Substantia nigra (tissue), 51 donors: ENCODE measurements at places on chromosomes 5 and 9.

DNA sequence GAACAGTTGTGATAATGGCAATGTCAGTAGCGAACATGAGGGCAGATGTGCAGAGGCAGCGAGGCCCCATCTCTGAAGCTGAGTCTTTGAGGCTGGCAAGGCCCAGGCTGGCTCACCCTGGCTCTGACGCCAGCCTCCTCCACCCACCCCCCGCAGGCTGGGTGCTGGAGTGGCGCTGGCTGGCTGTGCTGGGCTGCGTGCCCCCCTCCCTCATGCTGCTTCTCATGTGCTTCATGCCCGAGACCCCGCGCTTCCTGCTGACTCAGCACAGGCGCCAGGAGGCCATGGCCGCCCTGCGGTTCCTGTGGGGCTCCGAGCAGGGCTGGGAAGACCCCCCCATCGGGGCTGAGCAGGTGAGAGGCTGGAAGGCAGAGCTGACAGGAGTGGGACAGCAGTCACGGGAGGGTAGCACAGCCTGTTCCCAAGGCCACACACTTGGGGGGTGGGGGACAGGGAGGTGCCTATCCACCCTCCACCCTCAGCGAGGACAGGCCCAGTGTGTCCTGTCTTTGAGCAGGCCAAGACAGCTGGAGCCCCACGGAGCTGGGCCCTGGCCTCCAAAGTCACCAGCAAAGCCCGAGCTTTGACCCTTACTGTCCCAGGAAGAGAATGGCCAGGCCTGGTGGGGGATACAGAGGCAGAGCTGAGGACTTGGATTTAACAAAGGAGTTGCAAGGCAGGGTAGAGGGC is 5.6 kb downstream of the SLC2A8 start:
- no peak for DNase-seq

- DNase-seq = no peak
Observed at GRCh38 chr9:132792547-132792946, 85.5 kb downstream of the AK8 start.

GRCh38 chr5:106397700-106398099 is 1273.0 kb downstream of the EFNA5 start:
- DNase-seq = no peak

DNA sequence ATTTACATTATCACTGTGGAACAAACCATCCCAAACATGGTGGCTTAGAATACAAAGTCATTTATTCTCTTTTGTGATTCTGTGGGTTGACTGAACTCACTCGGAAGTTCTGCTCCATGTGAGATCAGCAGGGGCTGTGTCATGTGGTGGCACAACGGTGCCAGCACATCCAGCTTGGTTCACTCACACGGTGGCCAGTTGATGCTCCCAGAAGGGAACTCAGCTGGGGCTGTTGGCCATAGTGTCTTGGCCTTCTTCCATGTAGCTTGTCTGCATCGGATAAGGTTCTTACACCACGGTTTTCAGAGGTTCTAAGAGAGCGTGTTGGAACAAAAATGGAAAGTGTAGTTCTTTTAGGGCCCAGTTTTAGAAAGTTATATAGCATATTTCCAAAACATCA is 312.7 kb downstream of the DMRT2 start:
- no peak for DNase-seq

DNA sequence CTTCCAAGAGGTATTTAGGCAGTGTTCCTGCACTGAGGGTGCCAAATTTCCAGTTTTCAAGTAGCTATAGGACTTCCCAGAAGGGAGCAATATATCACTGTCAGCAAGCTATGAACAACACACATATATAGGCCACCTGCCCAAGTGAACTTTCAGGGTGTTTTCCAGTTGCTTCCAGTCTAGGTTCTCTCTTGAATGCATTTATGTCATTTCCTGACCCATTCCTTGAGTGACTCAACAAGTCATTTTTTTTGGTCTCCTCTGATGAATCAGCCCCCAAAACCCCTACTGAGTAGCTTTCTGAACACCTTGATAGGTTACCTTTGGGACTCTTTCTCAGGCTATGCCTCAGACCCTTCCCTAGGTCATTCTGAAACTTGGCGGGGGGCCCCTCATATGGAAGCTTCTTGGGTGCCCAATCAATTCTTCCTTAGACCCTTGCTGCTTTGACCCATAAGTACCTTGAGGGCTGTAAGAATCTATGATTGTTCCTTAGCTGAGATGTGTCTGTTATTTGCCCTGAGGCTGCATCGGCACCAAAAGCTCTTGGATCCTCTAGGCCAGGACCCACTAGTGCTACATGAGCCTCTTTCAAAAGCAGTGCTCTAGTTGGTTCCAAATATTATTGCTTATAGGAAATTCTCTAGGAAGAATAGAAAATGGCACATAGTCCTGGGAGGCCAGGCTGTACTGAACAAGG is 12.4 kb downstream of the DNAJB5 start:
- no peak for DNase-seq

DNA sequence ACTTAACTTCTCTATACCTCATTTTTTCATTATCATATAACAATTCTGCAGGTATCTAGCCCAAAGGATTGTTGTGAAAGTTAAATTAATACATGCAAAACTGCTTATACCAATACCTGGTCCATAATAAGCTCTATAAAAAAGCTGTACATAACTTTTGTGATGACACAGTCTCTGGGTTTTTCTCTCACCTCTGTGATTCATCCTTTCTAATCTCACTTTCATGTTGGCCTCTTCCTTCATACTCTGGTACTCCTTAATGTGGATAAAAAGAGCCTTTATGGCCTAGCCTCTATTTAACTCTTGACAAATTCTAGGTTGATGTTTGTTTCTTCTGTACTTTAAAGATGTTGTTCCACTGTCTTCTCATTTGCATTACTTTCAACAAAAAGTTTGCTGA is 162.9 kb upstream of the ACOT12 start:
- DNase-seq = no peak

- no peak for DNase-seq
Observed at GRCh38 chr5:150441813-150442698, 7.5 kb downstream of the RPS14 start.

- DNase-seq = no peak
Observed at GRCh38 chr9:117355542-117355941, 59.3 kb downstream of the ASTN2 start.

- no peak for DNase-seq
Observed at GRCh38 chr5:140607031-140607430, 25.9 kb downstream of the CD14 start.

DNA sequence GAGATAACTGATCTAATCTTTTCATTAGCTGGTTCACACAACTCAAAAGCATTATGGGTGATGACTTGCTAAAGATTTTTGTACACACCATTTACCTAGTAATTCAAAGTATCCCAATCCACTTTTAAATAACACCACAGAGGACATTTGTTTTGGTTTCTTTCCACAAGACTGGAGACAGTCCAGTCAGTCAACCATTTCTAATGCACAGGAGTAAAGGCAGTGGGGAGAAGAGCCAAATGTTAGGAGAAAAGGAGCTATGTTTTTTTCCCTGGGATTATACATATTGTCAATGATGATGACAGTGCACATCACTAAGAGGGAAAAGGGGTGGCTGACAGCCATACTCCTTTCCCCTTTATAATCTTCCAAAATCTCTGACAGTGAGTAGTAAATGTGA is 240.9 kb downstream of the GABRB2 start:
- no peak for DNase-seq

DNA sequence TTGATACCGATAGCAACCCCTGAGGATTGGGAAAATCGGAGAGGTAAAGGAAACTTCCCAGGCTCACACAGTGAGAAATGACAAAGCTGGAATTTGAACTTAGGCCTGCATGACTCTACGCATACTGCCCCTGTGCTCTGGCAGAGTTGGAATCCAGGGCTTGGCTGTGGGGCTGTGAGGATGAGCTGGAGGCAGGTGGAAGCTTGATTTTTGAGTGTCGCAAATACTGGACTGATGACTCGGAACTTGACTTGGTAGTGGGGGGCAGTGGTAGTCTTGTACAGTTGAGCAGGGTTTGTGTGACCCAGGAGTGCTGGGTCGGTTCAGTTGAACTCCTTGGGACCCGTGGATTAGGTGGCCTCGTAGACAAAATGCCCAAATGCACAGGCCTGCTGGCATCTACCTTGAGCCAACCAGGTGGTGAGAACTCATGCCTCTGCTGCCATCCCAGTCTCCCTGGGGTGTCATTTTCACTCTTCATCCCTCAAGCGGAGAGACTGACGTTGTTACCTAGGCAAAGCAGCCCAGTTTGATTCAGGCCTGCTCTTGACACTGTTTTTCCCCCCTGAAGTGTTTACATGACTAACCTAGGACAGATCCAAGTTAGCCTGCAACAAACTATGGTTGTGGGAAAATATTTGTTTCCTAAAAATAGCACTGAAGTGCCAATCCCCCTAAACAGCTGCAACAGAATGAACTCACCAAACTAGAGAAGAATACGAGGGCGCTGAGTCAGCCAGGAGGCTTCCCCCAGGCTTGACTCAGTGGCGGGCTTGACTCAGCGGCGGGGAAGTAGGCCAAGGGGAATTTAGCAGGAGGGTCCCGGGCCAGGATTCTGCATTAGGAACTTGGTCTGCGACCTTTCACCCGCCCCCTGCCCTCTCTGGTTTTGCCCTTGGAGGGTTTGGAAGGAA is 45.7 kb upstream of the ORM1 start:
- no peak for DNase-seq

DNA sequence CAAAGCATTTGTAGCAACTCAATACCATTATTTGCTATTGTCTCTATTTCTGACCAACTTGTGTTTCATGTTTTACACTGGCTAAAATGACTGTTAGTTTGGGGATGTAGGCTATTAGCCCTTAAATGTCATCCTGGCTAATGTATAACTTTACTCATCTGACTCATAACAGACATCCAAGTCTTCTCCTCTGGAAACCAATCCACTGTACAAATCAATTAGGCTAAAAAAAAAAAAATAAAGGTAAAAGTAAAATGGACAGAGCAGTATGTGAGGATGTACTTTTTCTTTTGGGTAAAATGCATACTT is 20.6 kb downstream of the MEGF9 start:
- no peak for DNase-seq

DNA sequence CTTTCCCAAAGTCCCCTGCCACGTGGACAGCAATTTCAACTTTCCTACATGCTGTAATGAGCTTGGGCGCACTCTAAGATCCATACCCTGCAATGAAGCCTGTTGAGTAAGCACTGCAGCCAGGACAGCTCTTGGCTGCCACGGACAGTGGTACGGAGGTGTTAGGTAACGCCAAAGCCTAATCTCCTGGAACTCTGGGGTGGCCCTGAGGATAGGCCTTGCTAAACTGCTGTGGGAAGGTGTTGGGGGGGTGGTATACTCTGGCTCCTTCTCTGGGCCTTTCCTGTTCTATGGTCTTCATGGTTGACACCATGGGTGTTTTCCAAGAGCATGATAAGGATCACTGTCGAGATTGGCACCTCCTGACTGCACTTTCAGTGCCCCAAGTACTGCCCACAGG is 66.4 kb upstream of the PITX1 start:
- no peak for DNase-seq

- no peak for DNase-seq
Observed at GRCh38 chr5:73823508-73823925, 197.5 kb downstream of the ARHGEF28 start.

DNA sequence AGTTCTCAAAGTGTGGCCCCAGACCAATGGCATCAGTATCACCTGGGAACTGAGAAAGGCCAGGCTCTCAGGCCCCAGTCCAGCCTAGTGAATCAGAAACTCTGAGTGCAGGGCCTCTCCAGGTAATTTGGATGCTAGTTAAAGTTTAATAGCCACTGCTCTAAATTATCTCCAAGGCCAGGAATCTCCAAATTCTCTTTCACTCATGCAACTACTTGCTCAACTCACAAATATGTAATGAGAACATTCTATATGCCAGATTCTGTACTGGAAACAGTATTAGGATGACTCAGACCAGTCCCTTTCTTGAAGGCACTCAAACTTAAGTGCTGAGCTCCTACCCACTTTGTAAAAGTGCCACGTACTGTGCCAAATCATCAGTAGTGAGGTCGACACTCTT is 84.6 kb downstream of the PAPPA start:
- DNase-seq = no peak

GRCh38 chr9:3873818-3874217 is 348.0 kb upstream of the RFX3 start:
- no peak for DNase-seq

- DNase-seq = no peak
Observed at GRCh38 chr5:103908336-103909080, 345.9 kb upstream of the NUDT12 start.

- DNase-seq = no peak
Observed at GRCh38 chr5:142800776-142801494, 30.8 kb downstream of the ARHGAP26 start.

DNA sequence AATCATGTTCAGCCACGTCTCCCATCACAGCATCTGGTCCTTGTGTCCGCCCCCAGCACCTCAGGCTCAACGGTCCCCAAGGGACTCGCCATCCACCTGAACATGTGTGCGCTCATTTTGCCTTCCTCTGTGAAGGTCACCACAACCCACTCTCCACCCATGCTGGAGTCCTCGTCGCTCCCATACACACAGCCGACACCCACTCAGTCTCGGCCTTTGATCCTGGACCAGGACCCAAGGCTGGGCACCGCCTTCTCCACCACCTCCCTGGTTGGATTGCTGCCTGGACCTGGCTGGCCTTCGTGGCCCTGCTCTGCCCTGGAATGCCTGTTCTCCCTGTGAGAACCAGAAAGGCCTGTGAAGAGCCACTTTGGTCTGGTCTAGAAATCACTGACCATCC is 60.3 kb downstream of the UBE2QL1 start:
- no peak for DNase-seq

DNA sequence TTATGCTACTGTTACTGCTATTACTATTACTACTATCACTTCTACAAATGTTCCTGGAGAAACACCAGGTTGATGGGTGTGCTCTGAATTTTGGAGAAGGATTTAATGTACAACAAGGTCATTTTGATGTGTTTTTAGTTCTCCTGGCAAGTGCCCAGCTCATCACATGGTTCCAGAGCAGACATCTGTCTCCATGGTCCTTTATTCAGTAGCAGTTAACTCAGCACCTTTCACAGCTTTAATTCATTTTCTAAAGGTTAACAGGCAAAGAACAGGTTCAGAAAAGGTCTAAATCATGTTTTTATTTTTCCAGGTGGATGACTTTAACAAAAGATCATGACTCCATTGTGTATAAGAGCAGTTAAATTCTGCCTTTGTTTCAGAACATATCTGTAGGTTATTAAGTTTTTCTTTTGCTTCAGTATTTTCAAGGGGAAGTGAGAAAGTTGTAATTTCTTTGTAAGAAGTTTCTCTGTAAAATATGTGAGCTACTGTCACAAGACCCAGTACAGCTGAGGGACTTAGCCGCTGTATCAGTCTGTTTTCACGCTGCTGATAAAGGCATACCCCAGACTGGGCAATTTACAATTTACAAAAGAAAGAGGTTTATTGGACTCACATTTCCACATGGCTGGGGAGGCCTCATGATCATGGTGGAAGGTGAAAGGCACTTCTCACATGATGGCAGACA is 41.9 kb downstream of the MTRR start:
- DNase-seq = no peak

DNA sequence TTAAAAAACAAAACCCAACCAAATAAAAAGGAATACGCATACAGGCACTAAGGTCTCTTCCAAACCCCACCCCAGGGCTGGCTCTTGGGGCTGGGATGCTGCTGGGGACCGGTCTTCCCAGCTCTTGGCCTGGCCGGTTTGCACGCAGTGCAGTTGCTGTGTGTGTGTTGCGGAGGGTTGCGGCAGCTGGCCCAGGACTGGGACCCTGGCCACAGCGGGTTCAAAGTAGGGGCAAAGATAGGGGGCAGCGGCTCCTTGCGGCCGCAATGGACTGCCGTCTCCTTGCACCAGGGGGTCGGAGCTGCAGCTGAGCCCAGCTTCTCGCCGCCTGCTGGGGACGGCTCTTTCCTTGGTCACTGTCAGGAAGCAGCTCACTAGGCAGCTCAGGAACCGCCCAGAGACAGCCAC is 5.0 kb downstream of the DMRT3 start:
- no peak for DNase-seq
